Effector CD8-positive, alpha-beta T cell (primary cell): ENCODE measurements at places on chromosomes 16 and 17.

DNA sequence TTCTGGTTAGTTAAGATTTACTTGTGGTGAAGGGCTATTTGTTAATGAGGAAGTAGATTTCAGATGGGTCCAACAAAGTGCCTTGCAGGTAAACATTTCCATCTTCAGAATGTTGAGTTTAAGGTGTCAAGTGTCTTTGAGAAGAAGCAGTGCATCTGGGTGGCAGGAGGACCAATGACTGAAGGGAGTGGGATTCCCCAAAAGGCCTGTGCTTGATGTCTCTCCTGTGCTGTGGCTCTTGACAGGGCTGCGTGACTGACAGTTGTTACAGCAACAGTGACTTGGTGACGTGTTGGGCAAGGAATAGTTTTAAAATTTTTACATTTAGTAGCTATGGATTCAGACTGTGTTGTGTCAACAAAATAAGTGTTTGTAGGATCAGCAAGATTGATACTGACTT, 149.9 kb downstream of the PHKB start:
- no peak for DNase-seq

- no peak for DNase-seq
Measured at GRCh38 chr17:66893382-66893781, 58.5 kb downstream of the CACNG5 start.

- DNase-seq = no peak
Measured at GRCh38 chr17:74460241-74460640, 6.2 kb upstream of the CD300A start.

GRCh38 chr16:78804058-78804735, 704.7 kb downstream of the WWOX start:
- no peak for DNase-seq

- no peak for DNase-seq
Measured at GRCh38 chr16:51876934-51877333, 670.0 kb downstream of the TOX3 start.

DNA sequence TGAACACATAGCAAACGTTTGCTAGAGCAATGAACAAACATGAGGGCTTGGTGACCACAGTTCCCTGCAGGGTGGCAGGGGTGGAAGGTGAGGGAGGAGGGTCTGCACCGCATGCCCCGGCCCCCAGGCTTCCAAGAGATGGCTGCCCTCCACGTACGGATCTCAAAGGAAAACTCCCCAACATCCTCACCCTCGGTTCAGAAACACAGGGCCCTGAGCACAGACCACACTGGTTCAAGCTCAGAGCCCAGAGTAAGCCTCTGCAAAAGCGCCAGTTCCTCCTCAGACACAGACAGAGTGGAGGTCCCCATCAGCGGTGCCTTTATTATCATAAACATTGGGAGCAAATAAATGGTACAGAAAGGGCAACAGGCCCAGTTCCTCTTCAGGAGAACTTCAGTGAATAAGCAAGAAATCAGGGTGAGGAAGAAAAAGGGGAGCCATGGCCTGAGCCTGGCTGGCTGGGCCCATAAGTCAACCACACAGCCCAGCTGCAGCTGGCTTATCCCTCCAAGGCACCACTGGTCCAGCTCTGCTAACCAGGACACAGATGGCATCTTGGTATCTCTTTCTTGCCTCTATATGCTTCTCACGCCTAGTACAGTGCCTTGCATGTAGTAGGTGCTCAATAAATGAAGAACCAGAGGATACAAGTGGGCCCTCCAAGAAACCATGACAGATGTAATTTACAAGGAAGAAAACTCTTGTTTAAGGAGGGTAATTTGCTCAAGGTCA, 11.0 kb downstream of the MPO start:
- no peak for DNase-seq

- DNase-seq = no peak
Measured at GRCh38 chr17:74012465-74012864, 191.0 kb upstream of the RPL38 start.

- DNase-seq = no peak
Measured at GRCh38 chr17:57527221-57528057, 217.7 kb downstream of the CCDC182 start.

DNA sequence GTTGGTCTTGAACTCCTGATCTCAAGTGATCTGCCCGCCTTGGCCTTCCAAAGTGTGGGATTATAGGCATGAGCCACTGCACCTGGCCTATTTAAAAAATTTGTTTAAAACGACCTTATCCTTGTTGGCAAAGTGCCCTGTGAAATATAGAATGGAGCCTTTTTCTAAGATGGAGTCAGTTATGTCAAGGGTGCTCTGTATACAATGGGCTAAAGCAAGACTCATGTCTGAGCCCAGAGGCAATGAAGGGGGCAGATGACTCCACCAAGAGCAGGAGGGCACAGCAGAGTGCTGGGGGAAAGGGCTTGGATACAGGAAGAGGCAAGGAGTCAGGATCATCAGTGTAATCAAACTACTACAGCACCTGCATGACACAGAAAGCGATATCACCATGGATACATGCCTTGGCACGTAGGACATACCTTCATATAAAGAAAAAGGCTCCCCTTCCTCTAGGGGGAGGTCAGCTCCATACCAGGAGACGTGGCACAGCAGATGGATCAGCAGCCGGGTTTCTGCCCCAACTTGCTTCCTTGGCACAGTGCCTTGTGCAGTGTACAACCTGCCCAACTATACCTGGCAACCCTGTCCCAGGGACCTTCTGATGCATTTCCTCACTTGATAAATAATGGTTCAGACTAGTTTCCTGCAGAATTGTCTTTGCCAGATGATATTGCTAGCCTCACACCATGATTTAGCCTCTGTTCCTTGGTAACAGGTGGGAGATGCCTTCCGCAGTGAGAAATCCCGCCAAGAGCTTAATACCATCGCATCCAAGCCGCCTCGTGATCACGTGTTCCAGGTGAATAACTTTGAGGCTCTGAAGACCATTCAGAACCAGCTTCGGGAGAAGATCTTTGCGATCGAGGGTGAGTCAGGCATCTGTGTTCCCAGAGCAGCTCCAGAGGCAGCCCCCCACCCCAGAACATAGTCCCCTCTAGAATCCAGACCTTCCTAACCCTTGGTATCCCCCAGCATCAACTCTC, 15.3 kb downstream of the ITGAM start:
- no peak for DNase-seq

DNA sequence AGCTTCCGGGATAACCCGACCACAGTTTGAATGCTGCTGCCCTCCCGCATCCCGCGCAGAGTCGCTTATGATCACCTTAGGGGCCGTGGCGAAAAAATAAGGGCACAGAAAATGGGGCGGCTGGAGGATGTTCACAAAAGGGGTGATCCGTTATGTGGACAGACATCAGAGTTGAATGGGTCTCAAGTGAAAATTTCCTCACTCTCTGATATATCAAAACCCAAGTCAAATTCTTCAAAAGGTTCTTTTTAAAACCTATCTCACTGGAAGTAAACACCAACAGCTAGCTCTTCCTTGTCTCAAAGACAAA, 400 bp upstream of the CEP112 start:
- no peak for DNase-seq

DNA sequence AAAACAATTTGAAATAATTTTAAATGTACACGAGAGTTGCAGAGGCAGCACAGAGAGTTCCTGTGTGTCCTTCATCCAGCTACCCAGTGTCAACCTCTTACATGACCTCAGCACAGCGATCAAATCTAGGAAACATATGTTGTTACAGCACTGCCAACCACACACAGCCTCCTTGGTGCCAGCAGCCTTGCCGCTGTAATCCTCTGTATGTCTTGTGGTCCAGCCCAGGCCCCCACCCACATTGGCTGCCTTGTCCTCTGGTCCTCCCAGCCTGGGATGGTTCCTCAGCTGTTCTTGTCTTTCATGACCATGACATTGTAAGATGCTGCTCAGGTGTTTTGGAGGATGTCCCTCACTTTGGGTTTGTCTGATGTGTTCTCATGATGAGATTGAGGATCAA, 178.0 kb downstream of the RPTOR start:
- DNase-seq = no peak

DNA sequence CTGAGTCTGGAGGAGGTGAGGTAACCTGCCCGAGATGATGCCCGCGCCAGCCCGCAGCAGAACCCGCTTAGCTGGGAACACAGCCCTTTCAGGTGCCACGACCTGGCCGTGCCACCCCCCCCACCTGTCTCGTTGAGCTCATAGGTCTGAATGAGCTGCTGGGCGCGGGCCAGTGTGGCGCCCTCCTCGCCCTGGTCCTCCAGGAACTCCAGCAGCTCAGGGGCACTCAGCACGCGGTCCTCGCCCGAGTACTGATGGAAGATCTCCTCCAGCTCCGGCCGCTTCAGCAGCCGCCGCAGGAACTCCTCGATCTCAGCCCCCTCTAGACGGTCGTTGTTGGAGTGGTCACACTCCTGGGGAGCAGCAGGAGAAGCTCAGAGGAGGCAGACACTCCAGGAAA, 13.6 kb downstream of the PLCD3 start:
- no peak for DNase-seq

DNA sequence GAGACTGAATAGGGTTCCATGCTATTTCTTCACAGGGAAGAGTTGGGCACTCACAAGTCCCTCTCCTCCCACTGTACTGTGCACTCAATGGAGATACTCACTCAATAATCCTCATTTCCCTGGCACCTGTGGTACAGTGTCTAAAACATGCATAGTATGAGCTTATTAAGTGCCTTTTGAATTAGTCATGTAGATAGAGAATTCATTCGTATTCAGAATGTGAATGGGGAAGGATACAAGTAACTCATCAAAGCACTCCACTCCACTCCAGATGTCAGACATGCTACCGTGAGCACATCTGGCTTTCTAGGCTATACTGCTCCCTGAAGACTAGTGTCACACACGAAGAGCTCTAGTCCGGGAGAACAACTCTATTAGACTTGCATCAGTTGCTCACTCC, 6.3 kb downstream of the C17orf75 start:
- no peak for DNase-seq

- no peak for DNase-seq
Measured at GRCh38 chr17:39335704-39336223, 65.7 kb downstream of the FBXL20 start.

- DNase-seq = no peak
Measured at GRCh38 chr16:76265434-76266045, 11.7 kb upstream of the CNTNAP4 start.

DNA sequence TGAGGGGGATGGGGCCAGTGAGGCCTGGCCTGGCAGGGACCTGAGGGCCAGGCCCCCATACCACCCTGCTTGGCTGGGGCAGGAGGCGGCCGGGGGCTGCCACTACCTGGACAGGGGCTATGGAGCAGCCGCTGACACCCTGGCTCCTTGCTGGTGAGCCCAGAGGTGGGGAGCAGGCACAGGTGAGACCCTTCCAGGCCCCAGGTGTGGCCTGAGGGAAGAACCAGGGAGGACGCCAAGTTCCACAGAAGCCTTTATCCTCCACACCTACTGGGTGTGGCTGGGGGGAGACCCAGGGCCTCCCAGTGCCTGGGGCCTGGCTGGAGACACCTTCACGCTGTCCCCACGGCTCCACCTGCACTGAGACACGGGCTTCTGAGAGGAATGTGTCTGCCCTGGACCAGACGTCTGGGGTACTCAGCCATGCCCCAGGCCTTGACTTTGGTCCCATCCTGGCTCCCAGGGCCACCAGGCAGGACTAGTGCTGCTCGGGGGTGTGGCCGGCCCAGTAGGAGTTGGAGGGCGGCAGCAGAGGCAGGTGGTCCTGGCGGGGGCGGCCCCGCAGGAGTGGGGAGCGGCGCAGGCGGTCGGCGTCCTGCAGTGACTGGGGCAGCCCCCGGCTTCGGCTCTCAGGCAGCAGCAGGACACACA, 4.7 kb downstream of the SLC22A31 start:
- DNase-seq = no peak

GRCh38 chr16:30894540-30895368, 877 bp upstream of the BCL7C start:
- DNase-seq = no peak

- DNase-seq = no peak
Measured at GRCh38 chr16:54986409-54986808, 55.7 kb downstream of the IRX5 start.

DNA sequence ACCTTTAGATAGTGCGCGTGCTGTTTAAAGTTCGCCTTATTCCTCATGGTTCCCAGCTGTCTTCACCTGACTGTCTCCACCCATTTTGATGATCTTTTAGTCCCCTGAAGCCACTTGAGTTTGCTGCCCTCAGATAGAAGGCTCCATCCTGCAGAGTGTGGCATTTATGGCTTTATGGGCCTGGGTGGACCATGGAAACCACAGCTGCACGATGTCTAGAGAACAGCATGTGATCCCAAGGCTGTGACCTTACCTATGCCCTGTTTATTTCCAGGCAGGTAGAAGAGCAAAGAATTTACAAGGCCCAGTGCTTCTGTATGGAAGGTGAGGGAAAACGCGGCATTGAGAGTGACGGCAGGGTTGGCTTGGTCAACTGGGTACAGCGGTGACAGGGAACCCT, 356.9 kb downstream of the SLC39A11 start:
- DNase-seq = no peak

DNA sequence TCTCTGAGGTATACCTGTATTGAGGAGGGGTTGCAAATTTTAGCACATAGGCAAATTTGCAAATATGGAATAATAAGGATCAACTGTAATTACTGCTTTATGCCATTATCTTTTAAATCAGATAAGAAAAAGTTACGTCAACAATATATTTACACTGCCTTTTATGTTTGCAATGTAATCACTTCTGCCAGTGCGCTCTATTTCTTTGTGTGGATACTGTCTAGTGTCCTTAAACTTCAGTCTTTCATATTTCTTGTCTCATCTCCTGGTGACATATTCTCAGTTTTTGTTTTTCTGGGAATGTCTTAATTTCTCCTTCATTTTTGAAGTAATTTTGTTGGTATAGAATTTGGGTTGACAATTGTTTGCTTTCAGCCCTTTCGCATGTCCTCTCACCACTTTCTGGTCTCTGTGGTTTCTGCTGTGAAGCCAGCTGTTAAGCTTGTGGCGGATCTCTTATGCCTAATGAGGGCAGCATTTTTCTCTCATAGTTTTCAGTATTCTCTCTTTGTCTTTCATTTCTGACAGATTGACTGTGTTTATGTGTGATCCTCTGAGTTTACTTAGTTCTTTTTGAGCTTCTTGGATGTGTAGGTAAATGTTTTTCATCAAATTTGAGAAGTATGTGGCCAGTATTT, 37.6 kb upstream of the ABCC11 start:
- no peak for DNase-seq

DNA sequence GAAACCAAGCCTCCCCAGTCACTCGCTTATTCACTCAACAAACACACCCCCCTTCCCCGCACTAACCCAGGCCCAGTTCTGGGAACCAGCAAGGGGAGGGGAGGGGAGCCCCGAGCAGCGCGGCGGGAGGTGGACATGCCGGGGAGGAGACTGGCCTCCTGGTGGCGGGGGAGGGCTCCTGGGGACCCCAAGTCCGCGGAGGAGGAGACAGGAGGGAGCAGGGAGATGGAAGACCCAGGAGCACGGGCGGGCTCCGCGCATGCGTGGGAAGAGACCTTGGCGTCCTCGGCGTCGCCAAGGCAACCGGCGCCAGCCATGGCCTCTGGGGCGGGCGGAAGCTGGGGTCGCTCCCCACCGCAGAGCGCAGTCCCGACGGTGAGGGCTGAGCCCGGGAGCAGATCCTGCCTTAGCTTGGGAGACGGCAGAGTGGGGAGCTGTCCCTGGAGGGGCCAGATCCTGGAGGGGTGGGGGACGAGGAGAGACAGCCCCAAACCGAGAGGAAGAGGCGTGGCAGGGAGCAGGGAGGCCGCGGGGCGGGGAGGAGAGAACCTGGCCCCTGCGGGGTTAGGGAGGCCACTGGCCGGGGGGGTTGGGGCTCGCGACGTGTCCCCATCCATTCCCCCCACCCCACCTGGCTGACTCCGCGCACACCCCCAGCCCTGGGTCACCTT, at the start of gene PRR29:
Gene PRR29 (plus strand): TSS at position 302 of the 671 bp plus-strand sequence. CDS start 14 bp downstream, at position 316.
- peak; percentile 67 for DNase-seq

- no peak for DNase-seq
Measured at GRCh38 chr17:59757470-59757869, 50.0 kb downstream of the VMP1 start.
